GM18507 (cell line): ENCODE measurements at places on chromosomes 4 and X.

- no peak for DNase-seq
Observed at GRCh38 chr4:173264245-173264644, 69.9 kb downstream of the HMGB2 start.

- no peak for DNase-seq
Observed at GRCh38 chrX:3169421-3169820, 128.2 kb downstream of the ARSF start.

DNA sequence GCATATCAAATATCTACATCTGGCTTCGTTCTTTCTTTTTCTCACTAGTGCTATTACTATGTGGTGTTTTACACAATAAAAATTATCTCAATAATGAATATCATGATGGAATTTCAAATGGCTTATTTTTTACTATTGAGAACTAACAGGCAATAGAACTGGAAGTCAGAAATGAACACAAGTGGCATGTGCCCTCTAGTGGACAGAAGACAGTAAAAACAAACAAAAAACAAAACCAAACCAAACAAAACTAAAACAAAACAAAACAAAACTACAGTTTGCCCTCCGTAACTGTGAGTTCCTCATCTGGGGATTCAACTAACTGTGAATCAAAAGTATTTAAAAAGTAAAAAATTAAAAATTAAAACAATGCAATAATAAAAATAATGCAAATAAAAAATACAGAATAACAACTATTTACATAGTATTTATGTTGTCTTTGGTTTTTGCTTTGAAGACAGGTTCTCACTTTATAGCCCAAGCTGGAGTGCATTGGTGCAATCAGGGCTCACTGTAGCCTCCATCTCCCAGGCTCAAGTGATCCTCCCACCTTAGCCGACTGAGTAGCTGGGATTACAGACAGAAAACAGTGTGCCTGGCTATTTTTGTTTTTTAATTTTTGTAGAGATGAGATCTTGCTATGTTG is 195.6 kb upstream of the TACR3 start:
- DNase-seq: no peak

DNA sequence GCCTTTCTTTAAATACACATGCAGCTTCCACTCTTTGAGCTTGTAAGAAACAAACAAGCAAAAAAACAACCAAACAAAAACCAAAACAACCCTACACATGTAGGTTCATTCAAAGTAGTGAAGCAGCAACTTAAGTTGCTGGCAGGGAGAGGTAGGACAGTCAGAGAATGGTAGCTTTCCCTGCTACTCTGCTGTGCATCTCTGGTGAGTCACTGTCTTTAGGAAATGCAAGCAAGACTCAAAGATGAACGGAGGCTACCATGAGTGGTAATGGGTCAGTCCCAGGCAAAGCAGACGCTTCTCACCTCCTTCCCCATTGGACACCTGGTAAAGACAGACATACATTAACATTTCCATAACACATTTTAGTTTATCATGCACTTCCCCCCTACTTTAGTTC is 43.2 kb downstream of the PGRMC2 start:
- no peak for DNase-seq

- DNase-seq: no peak
Observed at GRCh38 chr4:7745301-7745885, 194.3 kb downstream of the AFAP1 start.

DNA sequence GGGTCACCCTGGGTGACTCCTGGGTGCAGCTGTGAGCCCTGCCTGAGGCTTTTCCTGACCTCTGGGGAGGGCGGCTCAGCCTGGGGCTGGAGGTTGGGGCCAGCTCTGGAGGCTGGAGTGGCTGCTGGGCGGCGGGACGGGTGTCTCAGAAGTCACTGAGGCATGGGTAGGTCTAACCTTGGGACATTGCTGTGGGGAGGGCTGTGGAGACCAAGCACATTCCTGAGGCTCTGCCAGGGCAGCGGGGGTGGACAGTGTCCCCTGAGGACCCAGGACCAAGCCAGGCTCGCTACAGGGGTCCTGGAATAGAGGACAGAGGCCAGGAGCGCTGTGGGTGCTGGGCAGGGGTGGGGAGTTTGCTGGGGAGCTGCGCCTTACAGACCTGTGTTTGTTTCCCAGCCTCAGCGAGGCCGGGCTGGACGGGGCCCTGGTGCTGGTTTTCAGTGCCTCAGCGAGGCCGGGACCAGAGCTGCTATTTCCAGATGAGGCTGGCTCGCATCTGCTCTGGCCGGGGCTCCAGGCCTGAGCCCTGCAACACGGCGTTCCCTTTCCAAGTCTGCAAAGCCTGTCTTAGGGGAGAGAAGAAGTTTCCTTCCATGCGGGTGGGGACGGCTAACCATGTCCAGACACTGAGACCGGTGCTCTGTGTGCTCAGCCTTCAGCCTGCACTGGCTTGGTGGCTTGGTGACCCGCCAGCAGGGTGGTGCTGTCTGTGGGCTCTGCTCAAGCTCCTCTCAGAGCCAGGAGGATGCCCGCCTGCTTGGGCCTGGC is 3.0 kb upstream of the SLC25A6 start:
- no peak for DNase-seq

- no peak for DNase-seq
Observed at GRCh38 chrX:129655547-129656249, 942 bp upstream of the APLN start.
